ENCODE measurements at places on chromosomes 7 and 10.

- H3K27ac ChIP-seq: no peak overlapping the region
- H3K4me3 ChIP-seq: no peak overlapping the region
- H3K36me3 ChIP-seq: no peaks in the 10 kb centered on the region
- DNase-seq: no peak
Observed at GRCh38 chr10:26887611-26888215, 27.0 kb upstream of the ABI1 start.

- no peak overlapping the region for H3K27ac ChIP-seq
- H3K4me3 ChIP-seq: no peak overlapping the region
- DNase-seq: no peak
- no peaks in the 10 kb centered on the region for H3K36me3 ChIP-seq
- H3K27me3 ChIP-seq: no peaks in the 10 kb centered on the region
- H3K4me1 ChIP-seq: peaks cover 7% of the 10 kb centered on the region
Observed at GRCh38 chr7:134505856-134506255, 21.5 kb upstream of the AKR1B10 start.

GRCh38 chr7:47580811-47581331, 1.0 kb downstream of the TNS3 start:
- no peaks in the 10 kb centered on the region for H3K36me3 ChIP-seq
- H3K27ac ChIP-seq: peak overlapping the region; percentile 82
- no peaks in the 10 kb centered on the region for H3K27me3 ChIP-seq

DNA sequence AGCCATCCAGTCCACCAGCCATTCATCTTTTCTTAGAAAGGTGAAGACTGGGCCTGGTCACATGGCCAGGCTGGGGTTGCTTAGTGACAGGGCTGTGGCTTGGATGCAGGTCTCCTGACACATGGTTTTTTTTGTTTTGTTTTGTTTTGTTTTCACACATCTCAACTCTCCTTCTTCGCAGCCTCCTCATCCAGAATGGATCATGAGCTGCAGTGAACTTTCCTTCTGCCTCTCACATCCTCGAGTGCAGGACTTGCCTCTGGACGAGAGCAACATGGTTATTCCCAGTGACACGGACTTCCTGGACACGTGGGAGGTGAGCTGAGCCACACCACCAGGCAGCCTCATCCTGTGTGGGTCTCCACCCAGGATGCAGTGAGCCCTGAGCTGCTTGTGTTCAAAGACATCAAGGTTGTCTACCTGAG, 9.5 kb downstream of the AKR1E2 start:
- H3K4me1 ChIP-seq: no peaks in the 10 kb centered on the region
- H3K36me3 ChIP-seq: no peaks in the 10 kb centered on the region
- DNase-seq: no peak
- no peak overlapping the region for H3K27ac ChIP-seq

DNA sequence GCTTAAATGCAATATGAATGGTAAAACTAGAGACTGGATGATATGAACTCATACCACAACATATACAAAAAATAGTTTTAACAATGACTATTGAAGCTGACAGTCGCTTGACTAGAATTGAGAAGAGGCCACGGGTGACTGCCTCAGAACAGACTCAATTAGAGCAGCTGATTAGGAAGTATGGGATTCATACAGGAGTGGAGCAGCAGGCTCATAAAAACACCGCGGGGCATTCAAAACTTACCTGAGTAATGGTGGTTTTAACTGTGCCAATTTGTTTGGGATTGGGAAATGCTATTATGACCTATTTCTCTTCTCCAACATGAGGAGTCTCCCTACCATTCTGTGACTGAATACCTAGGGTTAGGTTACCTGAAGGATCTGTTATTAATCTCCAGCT, 2.1 kb downstream of the CADPS2 start:
- no peak overlapping the region for H3K4me3 ChIP-seq
- no peaks in the 10 kb centered on the region for H3K36me3 ChIP-seq
- H3K4me1 ChIP-seq: peaks cover 9% of the 10 kb centered on the region
- H3K27me3 ChIP-seq: no peaks in the 10 kb centered on the region
- no peak for DNase-seq

GRCh38 chr7:94403546-94403945, 8.9 kb downstream of the COL1A2 start:
- no peaks in the 10 kb centered on the region for H3K27me3 ChIP-seq
- H3K27ac ChIP-seq: no peak overlapping the region
- H3K4me3 ChIP-seq: no peak overlapping the region
- peaks cover 7% of the 10 kb centered on the region for H3K4me1 ChIP-seq

- no peak for DNase-seq
- no peaks in the 10 kb centered on the region for H3K36me3 ChIP-seq
- no peaks in the 10 kb centered on the region for H3K4me1 ChIP-seq
- H3K27ac ChIP-seq: no peak overlapping the region
Observed at GRCh38 chr7:48097521-48098231, 8.6 kb downstream of the UPP1 start.

DNA sequence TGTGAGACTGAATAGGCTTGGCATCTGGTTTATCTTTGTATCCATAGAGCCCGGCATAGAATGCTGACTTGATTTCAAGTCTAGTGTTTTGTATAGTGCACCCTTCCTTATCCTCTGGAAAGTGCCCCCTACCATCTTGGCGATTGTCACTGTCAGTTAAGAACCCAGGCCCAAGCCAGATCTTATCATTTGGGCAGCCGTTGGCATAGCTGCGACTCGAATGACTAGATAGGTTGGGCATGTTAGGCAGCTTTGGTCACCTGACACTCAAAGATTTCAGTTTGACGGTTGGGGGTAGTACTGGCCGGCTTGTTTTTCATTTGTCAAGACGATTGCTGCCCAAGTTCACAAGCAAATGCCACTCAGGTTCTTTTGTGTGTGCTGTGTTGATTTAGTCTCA, 6.6 kb downstream of the NIPSNAP2 start:
- H3K27me3 ChIP-seq: no peaks in the 10 kb centered on the region
- no peak for DNase-seq
- H3K4me1 ChIP-seq: peaks cover 4% of the 10 kb centered on the region
- no peak overlapping the region for H3K4me3 ChIP-seq
- no peak overlapping the region for H3K27ac ChIP-seq

- H3K36me3 ChIP-seq: no peaks in the 10 kb centered on the region
- no peaks in the 10 kb centered on the region for H3K27me3 ChIP-seq
- no peaks in the 10 kb centered on the region for H3K4me1 ChIP-seq
- no peak for DNase-seq
- no peak overlapping the region for H3K4me3 ChIP-seq
Observed at GRCh38 chr10:110413903-110414547, 83.7 kb upstream of the DUSP5 start.

DNA sequence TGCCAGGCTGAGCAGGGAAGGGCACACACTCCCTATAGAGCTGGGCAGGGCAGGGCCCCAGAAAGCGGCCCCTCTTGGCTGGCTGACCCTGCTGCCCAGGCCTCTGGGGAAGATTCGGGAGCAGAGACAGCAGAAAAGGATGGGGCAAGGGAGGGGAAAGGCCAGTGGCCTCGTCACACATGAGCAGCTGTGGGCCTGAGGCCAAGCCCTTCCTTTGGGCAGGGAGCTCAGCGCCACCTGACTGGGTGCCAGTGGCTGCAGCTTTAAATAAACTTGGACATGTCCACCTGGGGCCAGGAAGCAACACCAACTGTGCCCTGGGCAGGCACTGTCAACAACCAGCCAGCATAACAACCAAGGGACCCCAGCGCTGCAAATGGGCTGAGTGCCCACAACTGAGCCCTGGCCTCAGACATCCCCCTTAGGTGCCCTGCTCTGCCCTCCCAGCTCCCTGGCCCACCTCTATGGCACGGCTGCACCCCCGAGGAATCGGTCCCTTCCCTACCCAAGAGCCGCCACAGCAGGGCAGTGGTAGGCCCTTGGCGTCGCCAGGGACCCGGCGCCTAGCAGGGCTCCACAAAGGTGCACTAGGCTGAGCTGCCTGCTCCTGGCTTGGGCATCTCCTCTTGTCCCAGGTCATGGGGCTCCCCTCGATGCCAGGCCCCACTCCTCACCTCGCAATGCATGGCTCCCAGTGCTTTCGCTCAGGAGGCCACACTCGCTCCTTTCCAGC, 2.6 kb downstream of the CAMK2B start:
- no peak overlapping the region for H3K27ac ChIP-seq
- DNase-seq: no peak
- no peaks in the 10 kb centered on the region for H3K36me3 ChIP-seq
- H3K4me3 ChIP-seq: no peak overlapping the region
- H3K27me3 ChIP-seq: no peaks in the 10 kb centered on the region

DNA sequence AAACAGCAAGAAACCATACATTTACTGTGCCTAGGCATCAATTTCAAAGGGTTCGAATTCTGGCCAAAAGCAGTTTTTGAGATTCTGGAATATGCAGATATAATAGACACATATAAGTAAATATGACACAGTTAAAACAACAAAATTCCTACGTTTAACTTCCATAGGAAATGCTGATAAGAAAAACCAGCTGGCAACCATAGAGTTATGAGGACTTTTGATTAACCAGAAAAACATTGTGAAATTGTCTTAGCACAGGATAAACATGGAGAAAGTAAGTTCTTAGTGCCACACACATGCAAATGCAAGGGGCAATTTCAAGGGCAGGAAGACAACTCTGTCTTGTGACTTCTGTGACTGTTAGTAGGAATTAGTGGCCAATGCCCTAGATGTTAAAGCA, 702.1 kb downstream of the TNS3 start:
- no peaks in the 10 kb centered on the region for H3K4me1 ChIP-seq
- no peak overlapping the region for H3K4me3 ChIP-seq
- H3K36me3 ChIP-seq: no peaks in the 10 kb centered on the region
- DNase-seq: no peak

- H3K4me1 ChIP-seq: no peaks in the 10 kb centered on the region
- H3K36me3 ChIP-seq: no peaks in the 10 kb centered on the region
- no peak overlapping the region for H3K4me3 ChIP-seq
- no peak for DNase-seq
- H3K27ac ChIP-seq: no peak overlapping the region
Observed at GRCh38 chr10:118544401-118544948, 51.0 kb downstream of the PRLHR start.

- H3K4me3 ChIP-seq: no peak overlapping the region
- H3K27me3 ChIP-seq: no peaks in the 10 kb centered on the region
- H3K36me3 ChIP-seq: no peaks in the 10 kb centered on the region
- peaks cover 3% of the 10 kb centered on the region for H3K4me1 ChIP-seq
- H3K27ac ChIP-seq: no peak overlapping the region
Observed at GRCh38 chr10:71447676-71448075, 51.0 kb downstream of the CDH23 start.

- no peak for DNase-seq
- no peaks in the 10 kb centered on the region for H3K4me1 ChIP-seq
- H3K27ac ChIP-seq: no peak overlapping the region
Observed at GRCh38 chr10:11249152-11249807, 231.6 kb downstream of the CELF2 start.

DNA sequence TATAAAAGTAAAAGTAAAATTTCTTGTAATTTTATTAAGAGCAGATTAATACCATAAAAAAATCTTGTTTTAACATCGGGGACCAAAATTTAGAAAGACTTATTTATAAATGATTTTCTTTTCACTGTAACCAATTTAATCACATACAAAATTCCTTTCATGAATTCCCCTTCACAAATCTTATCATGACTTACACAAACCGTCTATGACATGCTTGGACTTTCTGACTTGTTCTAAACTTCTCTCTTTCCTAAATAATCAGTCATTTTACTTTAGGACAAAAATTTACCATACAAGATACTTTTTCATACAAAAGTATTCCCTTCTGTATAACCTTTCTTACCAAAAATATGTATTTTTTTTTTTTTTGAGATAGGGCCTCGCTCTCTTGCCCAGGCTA, 9.3 kb downstream of the CROT start:
- no peaks in the 10 kb centered on the region for H3K27me3 ChIP-seq
- H3K4me1 ChIP-seq: no peaks in the 10 kb centered on the region
- no peak for DNase-seq
- no peak overlapping the region for H3K27ac ChIP-seq
- H3K4me3 ChIP-seq: no peak overlapping the region

DNA sequence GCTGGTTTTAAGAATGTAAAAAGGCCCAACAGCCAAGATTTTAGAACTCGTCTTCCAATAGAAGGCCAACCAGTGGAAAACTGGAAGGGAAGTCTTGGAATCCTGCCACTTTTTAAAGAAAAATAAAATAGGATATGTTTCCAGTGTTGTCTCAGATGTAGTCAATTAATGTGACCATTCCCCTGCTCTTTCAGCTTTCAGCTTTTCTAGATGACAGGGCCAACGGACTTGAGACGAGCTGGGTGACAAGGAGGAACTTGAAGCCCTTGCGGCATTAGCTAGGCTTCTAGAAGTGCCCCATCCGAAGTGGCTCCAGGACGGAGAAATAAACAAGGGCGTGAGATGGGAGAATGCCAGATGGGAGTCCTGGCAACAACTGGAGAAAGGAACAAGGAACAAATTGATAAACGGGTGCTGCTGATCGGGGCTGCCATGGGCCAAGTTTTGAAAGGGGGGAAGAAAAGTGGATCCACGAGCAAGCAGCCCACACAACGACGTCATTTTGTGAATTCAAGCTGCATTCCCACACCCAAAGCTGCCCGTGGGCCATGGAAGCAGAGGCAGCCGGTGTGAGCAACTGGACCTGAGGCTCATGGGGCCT, 42.3 kb downstream of the CTBP2 start:
- H3K36me3 ChIP-seq: no peaks in the 10 kb centered on the region
- H3K4me3 ChIP-seq: no peak overlapping the region
- H3K4me1 ChIP-seq: peaks cover 73% of the 10 kb centered on the region
- H3K27me3 ChIP-seq: no peaks in the 10 kb centered on the region

- no peaks in the 10 kb centered on the region for H3K36me3 ChIP-seq
- H3K4me3 ChIP-seq: no peak overlapping the region
- H3K4me1 ChIP-seq: peaks cover 6% of the 10 kb centered on the region
- H3K27me3 ChIP-seq: no peaks in the 10 kb centered on the region
Observed at GRCh38 chr7:44288381-44288685, 37.1 kb downstream of the CAMK2B start.

GRCh38 chr10:43965033-43965917, 316.6 kb upstream of the ZNF32 start:
- no peak overlapping the region for H3K27ac ChIP-seq
- no peak overlapping the region for H3K4me3 ChIP-seq
- H3K27me3 ChIP-seq: no peaks in the 10 kb centered on the region
- DNase-seq: no peak
- no peaks in the 10 kb centered on the region for H3K36me3 ChIP-seq

- H3K36me3 ChIP-seq: no peaks in the 10 kb centered on the region
- H3K27ac ChIP-seq: no peak overlapping the region
- no peaks in the 10 kb centered on the region for H3K27me3 ChIP-seq
- no peaks in the 10 kb centered on the region for H3K4me1 ChIP-seq
- no peak overlapping the region for H3K4me3 ChIP-seq
Observed at GRCh38 chr7:35878351-35878750, 77.5 kb downstream of the SEPTIN7 start.

- no peaks in the 10 kb centered on the region for H3K27me3 ChIP-seq
- no peak overlapping the region for H3K27ac ChIP-seq
- no peak for DNase-seq
- H3K4me3 ChIP-seq: no peak overlapping the region
Observed at GRCh38 chr10:33820531-33820930, 486.1 kb upstream of the NRP1 start.

- no peaks in the 10 kb centered on the region for H3K27me3 ChIP-seq
- no peaks in the 10 kb centered on the region for H3K36me3 ChIP-seq
- peaks cover 30% of the 10 kb centered on the region for H3K4me1 ChIP-seq
- no peak overlapping the region for H3K4me3 ChIP-seq
- no peak overlapping the region for H3K27ac ChIP-seq
Observed at GRCh38 chr10:124569623-124570470, 108.2 kb downstream of the LHPP start.

GRCh38 chr7:43905956-43906330, 453 bp downstream of the URGCP start:
- DNase-seq: peak; percentile 57
- H3K27ac ChIP-seq: peak overlapping the region; percentile 87
- H3K27me3 ChIP-seq: no peaks in the 10 kb centered on the region

GRCh38 chr7:84612981-84613681, 418.5 kb upstream of the SEMA3A start:
- no peaks in the 10 kb centered on the region for H3K36me3 ChIP-seq
- no peak for DNase-seq
- no peaks in the 10 kb centered on the region for H3K27me3 ChIP-seq
- H3K27ac ChIP-seq: no peak overlapping the region
- no peaks in the 10 kb centered on the region for H3K4me1 ChIP-seq
- H3K4me3 ChIP-seq: no peak overlapping the region

Measured in testis (tissue), 5 donors.